Activated gamma-delta T cell treated with Interleukin-2 at 50 U/mL for 16 hours (primary cell): ENCODE measurements at places on chromosomes 2 and 18.

DNA sequence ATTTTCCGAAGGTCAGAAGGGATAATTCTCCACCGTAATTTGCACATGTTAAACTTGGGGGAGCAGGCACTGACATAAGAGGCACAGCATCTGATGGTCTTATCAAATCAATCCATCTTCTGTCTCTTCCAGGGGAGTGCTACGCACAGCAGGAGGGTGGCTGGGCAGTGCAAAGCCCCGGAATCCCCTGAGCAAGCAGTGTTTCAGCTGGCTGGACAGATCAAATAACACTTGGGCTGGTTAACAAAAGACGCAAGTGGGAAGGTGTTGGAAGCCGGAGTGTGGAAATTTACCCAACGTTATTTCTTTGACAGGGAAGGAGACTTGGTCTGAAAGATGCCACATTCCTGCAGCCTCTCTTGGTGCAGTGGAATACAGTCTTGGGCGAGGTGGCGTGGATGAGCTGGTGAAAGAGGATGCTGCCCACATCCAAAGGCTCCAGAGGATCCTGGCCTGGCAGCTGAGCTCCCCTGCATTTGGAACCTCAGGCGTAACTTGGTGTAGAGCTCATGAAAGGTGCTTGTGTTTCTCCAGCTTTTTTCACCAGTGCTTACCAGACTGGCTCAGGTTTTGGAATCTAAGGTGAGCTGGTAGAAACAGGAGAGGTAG lies 103.0 kb downstream of the MAPK4 start:
- no peak for DNase-seq

- no peak for DNase-seq
Observed at GRCh38 chr2:5691985-5692529, at the start of gene SOX11. Gene SOX11 (plus strand): TSS chr2:5692384. CDS start chr2:5692722, 338 bp downstream.

DNA sequence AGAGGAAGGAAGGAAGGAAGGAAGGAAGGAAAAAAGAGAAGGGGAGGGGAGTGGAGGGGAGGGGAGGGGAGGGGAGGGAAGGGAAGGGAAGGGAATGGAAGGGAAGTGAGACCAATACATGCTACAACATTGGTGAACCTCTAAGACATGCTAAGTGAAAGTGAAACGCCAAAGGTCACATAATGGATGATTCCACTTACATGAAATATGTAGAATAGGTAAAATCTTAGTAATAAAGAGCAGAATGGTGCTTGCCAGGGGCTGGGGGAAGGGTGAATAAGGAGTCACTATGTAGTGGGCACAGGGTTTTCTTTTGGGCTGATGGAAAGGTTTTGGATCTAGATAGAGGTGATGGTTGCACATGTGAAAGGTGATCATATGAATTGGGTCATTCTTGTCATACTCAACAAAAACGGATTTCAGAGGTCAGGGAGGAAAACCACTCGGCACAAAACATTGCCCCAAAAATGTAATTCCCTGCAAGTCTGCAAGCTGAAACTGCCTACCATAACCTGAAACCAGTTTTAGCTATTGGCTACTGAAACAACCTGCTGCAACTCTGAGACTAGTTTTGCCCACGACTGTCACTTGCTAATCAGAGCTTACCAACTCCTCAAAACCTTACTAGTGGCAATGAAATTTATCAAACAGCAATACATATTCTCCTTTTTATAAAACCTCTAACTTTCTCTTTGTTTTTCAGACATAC lies 59.2 kb downstream of the CCDC141 start:
- DNase-seq, result no peak

- no peak for DNase-seq
Observed at GRCh38 chr2:72112981-72113846, 34.4 kb downstream of the CYP26B1 start.

GRCh38 chr2:83168377-83168776 lies 1290.7 kb downstream of the SUCLG1 start:
- DNase-seq, result no peak

GRCh38 chr2:145029873-145030272 lies 510.0 kb upstream of the ZEB2 start:
- DNase-seq, result no peak

- no peak for DNase-seq
Observed at GRCh38 chr18:59376351-59376935, 17.4 kb upstream of the LMAN1 start.

- no peak for DNase-seq
Observed at GRCh38 chr2:156110890-156111289, 221.6 kb downstream of the NR4A2 start.

DNA sequence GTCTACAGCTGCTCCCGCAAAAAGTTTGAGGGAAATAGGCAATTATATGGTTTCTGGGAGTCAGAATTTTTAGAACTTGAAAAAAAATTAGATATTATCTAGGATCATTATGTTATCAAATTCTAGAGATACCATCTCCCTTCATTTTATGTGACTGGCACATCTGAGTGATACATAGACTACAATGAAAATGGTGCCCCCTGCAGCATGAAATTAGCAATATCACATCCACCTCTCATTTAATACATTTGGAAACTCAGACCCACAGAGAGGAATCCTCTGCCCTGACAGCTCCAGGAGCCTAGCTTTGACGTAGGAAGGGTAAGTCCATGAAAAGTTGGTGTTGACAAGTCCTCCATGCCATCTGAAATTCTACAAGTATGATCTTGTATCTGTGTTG lies 381.6 kb downstream of the SUCLG1 start:
- DNase-seq, result no peak

DNA sequence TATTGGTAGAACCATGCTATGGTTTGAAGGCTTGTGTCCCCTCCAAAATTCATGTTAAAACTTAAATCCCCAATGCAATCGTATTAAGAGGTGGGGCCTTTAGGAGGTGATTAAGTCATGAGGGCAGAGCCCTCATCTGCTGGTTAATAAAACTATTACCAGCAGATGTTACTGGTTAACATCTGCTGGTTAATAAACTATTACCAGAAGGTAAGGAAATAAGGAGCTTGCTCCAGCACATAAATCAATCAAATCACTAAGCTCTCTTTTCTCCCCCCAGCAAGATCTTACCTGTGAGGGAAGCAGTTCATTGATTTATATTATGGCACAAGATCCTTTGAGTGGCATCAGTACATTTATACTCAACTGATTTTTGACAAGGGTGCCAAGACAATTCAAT lies 96.9 kb downstream of the AAK1 start:
- no peak for DNase-seq

DNA sequence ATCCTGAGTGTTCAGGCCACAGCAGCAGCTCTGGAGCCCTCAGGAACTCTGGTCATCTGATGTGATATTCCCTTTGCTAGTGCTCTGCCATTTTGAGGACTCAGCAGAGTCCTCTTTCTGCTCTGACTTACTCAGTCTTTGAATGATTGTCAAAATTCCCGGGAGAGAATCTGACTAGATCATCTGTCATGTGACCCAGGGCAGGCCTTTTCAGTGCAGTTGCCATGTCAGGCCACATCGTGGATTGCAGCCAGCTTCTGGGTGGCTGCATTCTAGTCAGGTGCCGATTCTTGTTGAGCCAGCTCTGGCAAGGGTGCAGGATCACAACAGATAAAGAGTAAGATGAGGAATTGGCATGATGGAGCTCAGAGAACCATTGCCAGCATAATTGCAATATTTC lies 795.6 kb downstream of the CPS1 start:
- DNase-seq, result no peak

- DNase-seq, result no peak
Observed at GRCh38 chr18:11981543-11982366, 448 bp downstream of the IMPA2 start.

DNA sequence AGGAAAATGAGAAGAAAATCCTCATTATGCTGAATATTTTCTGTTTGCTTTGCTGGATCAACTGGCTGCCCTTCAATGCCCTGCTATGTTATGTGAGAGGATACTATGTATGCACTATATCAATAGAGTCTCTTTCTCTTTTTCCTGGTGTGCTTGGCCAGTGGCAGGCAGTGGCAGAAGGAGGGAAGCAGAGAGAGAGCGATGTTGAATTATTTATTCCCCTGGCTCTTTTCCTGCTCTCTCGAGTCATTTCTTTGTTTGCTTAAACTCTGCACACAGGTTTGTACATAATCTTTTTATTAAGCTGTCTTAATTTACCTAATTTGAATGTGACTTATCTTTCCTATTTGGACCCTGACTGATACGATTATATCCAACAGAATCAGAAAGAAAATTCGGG lies 1727.3 kb downstream of the SUCLG1 start:
- DNase-seq, result no peak

DNA sequence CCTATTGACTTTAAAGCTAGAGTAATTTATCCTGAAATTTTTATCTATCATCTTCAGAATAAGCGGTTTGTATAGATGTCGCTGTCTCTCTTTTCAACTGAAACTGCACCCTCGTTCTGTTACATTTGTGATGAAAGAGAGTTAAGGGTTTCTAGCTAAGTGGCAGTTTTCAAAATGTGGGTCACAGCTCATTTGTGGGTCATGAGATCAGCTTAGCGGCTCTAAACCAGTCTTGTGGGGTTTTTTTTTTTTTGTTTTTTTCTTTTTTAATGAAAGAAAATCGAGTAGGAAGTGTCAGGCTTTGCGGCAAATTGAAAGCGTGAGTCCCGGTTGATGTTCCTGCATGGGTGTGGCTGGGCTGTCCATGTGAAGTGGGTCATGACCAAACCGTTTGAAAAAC lies 31.2 kb downstream of the SALL3 start:
- no peak for DNase-seq

GRCh38 chr2:240687741-240688552 lies 3.7 kb upstream of the AQP12A start:
- DNase-seq, result no peak

DNA sequence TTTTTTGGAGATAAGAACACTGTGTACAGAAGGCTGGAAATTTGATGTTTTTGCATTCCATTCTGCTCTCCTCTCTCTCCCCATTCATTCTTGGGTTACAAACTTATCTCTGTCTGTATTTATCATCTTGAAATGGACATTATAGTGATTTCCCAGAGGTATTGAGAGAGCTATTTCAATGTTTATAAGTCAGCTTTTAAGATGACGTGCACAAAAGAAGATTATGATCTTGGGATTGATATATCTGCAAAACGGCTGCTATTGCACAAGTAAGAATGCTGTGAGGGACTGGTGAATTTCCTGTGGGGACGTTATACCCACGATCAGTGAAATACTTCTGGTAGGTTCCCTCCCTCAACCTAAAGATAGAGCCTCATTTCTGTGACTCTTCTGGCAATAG lies 61.0 kb upstream of the DTNA start:
- DNase-seq, result no peak

DNA sequence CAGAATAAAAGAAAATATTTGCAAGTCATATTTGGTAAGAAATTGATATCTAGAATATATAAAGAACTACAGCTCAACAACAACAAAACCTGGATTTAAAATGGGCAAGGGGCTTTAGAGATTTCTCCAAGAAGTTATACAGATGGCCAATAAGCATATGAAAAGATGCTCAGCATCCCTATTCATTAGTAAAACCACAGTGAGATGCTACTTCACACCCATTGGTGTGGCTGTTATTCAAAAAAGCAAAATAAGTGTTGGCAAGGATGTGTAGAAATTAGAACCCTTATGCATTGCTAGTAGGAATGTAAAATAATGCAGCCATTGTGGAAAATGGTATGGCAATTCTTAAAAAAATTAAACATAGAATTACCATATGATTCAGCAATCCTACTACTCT lies 29.8 kb downstream of the TANK start:
- DNase-seq, result no peak

DNA sequence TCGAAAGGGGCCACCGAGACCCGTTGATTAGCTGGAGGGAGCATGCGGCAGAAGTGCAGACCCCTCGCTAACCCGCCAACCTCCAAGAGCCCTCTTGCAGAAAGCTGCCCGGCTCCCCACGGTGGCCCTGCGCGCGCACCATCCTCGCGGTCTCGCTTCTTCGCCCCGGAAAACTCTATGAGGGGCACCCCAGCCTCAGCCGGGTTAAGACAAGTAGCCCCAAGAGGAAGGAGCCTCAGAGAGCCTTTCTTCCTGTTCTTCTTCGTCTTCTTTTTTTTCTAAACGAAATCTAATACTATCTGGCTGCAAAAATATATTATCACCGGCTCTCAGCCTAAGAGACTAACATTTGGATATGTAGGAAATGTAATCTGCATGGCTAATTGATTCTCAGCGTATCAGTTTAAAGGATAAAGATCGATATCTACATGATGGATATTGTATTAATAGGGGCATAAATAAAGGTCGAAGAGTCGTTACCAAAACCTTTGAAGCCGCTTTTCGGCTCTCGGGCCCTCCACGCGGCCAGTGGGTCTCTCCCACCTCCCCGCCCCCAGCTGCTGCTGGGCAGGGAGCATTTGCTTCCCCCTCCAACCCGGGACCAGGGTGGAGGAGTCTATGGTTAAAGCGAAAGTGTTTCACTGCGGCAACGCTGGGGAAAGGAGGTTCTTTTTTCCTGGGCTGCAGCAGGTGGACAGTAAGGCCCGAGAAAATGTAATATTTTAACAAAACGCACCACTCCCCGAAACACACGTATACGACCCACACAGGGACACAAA lies 6.1 kb upstream of the PAX3 start:
- no peak for DNase-seq

DNA sequence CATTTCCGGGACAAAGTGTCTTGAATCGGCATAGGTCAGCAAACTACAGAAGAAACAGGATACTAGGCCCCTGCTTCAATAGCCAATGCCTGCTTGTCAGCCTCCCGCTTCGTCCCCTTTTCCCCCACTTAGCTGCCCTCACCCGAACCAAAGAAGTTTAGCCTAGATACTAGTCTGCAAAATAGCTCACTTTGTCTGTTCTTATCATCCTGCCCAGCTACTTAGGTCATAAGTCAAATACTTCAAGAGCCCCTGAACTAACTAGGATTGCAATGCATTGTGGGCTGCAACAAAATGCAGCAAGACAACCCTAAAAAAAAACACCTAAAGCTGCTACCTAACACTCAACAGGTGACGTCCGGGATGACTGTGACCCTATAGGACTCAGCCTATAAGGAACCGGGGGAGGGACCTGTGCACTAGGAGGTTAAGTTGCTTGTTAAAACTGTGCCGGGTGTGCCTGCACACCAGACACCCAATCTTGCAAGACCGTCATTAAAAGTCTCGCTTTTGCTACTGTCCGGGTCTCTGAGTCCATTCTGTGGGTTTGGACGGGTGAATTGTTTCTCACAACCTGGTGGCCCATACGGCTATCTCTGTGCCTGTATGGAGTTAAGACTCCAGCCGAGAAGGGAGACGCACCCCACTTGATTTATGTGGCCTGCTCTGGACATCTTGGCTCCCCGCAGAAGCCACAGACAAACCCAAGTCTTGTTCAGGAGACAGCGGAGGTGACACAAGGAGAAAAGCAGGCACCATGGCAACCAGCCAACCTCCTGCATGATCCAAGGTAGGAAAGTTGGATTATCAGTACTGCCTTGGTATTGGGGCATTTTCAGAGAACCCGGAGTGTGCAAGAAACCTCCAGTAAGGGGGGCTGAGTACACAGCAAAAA lies 105.9 kb downstream of the HIBCH start:
- no peak for DNase-seq

DNA sequence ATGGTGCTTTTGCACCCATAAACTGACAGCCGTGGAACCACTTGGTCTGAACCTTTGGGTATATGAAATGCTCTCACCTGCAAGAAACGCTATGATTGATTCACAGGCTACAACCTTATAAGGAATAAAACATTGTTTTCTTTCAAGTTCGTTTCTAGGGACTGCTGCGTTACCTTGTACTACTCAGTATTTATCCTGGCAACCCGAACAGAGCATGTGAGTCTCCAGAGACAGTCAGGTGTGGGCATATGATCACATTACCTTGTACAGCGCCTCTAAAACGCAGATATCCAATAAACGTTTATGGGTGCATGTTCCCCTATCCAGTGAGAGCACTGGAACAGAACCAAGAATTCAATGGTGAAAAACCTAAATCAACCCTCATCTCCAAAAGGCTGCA lies 1.7 kb downstream of the CCBE1 start:
- DNase-seq, result no peak
